Transverse colon (tissue), 4 donors: ENCODE measurements at places on chromosomes 2 and 18.

DNA sequence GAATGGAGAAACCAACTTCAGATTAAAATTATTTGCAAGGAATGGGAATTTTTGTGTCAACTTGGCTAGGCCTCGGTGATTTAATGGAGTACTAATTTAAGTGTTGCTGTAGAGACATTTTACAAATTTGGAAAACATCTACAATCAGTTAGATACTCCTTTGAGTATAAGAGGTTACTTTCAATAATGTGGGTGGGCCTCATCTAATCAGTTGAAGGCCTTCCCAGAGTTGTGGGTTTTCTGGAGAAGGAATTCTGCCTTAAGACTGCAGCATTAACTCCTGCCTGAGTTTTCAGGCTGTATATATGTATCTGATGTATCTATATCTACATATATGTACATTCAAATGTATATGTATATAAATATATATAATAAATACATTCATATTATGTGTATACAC lies 47.6 kb upstream of the ABCA12 start:
- DNase-seq, result no peak

DNA sequence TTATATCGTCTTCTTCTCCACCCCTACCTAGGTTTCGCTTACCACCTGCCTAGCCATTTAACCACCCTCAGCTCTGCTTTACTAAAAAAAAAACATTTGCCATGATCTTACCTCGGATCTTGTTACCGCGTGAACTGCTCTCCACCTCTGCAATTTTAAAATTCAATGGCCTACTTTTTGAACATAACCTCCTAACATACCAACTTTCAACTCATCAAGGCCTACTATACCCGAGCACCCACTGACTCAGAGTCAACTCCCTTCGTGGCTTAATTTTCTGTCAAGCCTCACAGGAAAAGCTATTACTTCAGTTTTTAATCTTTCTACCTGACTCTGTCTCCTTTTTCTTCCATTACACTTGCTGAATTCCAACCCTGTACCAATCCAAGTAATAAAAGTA lies 55.7 kb downstream of the ATAD2B start:
- DNase-seq, result no peak

DNA sequence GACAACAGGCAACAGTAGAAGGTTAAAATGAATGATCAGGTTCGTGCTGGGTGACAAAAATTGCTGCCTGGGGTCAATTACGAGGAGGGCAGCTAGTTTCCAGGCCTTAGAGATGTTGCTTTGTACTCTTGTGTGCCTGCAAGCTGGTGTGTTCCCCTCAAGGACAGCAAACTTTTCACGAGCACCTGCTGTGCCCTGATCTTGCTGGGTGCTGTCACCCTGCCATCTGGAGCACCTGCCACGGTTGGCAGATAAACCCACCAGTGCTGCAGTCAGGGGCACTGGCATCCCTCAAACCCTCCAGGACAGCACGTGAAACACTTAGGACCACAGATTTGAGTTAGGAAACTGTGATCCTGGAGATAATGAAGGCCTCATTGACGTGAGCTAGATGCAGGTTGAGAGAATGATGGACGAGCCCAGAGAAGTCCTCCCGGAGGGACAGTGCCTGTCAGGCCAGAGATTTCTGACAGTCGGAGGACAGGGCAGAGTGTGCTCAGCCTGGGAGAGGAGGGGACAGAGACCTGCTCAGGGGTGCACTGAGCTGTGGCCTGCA lies 104.3 kb upstream of the RAB12 start:
- DNase-seq, result no peak

DNA sequence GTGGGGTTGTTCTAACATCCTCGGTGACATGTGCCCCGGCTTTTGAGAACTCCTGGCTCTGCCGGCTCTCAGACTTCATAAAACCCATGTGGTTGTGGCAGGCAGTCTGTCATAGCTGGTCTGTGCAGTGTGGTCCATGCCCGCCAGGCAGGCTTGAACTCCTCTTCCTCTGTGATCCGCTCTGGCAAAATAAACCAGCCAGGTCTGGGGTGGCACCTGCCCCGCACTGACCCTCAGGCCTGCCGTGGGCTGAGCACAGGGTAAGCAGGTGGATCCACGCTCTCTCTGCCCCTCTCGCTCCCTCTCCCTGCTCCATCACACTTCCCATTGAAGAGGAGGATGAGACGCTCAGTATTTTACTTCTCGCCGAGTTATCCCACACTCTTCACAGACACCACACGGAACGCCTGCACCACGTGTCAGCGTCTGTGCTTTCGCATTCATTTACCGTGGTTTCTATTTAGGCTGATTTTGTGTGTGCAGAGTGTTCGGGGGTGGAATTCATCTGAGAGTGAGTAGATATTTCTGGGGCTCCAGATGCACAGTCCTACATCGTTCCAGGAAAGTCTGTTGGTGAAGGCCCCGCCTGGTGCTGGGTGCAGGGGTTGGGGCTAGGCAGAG lies 56.4 kb downstream of the RTP5 start:
- DNase-seq, result no peak
